Left ventricle myocardium superior (tissue), 1 donor: ENCODE measurements at places on chromosomes 2 and 18.

DNA sequence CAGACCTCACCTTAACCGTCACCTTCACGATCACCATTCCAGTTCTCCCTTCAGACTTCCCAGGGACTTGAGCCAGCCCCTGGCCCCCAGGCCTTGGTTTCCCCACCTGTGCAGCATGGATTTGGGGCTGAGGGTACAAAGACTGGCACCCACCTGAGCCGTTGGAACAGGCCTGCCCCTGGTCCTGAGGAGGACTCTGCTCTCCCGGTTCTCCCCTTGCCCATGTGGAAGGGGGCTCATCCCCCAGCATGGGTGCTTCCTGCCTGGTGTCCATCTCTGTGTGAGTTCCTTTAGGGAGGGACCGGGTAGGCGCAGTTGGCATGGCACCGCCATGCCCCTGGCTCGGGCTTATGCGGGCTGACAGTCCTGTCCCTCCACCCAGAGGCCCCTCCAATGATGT is 10.9 kb upstream of the GPR35 start:
- DNase-seq, result no peak

DNA sequence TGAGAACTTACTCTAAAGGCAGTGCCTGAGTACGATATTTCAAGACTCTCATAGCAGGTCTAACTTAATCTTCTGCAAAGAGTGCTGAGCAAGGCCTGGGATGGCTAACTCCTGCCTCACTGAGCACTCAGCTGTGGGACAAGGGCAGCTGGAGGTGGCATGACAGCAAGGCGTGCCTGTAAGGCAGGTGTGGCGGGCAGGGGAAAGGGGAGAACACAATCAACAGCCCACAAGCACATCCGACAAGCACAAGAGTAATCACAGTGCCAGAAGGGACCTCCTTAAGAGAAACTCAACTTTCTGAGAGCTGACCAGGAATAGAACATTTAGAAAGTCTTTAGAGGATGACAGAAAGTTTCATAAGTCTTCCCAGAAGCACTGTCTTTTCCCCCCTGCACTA is 42.0 kb downstream of the GPR45 start:
- DNase-seq, result no peak

DNA sequence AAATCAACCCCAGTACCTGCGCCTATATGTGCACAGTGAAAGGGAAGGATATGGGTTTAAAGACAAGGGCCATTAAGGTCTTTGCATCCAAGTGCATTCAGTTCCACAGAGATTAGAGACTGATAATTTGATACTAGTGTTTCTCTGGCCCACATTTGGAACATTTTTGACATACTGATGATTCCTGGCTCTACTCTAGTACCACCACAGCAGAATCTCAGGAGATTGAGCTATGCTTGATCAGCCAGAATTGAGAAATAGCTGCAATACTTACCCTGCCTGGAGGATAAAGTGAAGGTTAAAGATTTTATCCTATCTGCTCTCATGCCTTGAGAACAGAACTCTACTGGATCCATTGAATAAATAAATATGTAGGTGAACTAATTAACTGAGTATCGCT is 1267.8 kb downstream of the SUCLG1 start:
- DNase-seq, result no peak

GRCh38 chr2:74070991-74071390 is 76.7 kb downstream of the BOLA3 start:
- DNase-seq, result no peak

- no peak for DNase-seq
Measured at GRCh38 chr2:132747046-132747445, 77.0 kb upstream of the LYPD1 start.

GRCh38 chr2:240362826-240363745 is 72.4 kb upstream of the GPC1 start:
- DNase-seq, result peak; percentile 12

GRCh38 chr2:121625953-121626352 is 23.3 kb downstream of the CLASP1 start:
- no peak for DNase-seq

- no peak for DNase-seq
Measured at GRCh38 chr2:80706951-80707350, 402.4 kb upstream of the LRRTM1 start.

DNA sequence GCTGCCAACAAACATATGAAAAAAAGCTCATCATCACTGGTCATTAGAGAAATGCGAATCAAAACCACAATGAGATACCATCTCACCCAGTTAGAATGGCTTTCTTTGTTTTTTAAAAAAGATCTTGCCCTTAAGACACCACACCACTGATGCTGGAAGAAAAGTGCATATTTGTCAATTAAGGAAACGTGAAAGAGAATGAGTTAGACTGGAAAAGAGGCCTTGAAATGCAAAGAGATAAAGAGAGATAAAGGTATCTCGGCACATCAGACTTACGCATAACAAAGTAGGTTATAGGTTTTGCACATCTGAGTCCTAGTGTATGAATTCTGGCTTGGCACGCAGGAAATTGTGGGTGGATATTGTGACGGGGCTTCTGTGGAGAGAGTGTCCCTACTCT is 149.5 kb downstream of the MTX2 start:
- DNase-seq, result no peak

- no peak for DNase-seq
Measured at GRCh38 chr18:74289137-74289536, 2.6 kb downstream of the CYB5A start.

DNA sequence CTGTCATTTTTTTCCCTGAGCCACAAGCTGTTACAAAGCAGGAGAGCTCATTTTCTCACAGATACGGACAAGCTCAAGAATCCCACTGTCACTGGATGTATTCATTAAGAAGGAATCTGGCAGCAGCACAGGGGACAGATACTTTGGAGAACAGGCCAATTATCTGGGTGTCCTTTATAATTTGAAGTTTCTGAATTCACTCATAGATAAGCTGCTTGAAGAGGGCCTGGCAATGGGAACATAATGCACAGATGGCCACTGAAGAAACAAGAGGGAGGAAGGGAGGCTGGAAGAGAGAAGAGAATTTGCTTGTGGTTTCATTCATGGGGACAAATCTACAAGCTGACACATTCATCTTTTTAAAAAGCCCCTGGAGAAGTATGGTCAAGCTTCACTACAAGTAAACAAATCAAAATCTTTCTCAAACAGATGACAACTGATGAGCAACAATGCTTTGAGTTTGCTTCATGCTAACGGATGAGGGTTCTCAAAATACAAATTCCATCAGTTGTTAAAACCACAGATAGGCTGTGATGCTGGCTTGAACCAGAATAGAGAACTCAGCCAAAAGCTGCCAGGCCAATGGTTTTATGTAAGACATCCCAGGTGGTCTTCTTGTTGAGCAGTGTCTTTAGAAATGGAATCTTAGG is 11.9 kb downstream of the BCL2 start:
- no peak for DNase-seq

DNA sequence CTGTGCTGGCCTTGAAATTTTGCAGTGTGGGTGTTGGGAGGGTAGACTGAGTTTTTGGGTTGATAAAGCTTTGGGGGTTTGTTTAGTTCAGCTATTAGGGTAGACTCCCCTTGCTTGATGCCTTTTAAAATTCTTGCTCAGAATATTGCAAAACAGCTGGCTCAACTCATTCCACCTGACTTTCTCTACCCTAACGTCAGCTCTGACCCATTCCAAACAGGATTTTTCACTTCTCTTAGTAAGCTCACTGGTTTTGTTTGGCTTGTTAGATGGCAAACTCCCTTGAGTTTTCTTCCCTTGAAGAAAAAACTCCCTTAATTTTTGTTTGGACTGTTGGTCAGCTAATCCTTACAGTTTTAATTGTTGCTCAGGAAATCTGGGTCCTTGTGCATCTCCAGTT is 195.1 kb upstream of the DTNA start:
- DNase-seq, result no peak
